ENCODE measurements at places on chromosomes 3 and 15. TPM values are rescaled to one million over a fixed set of nuclear protein-coding genes. Genes with fewer than 3 reads are reported as not detected.

The ITIH4 gene
- total RNA-seq, result 2.2 TPM

The LRRC34 gene
- 3.4 TPM for total RNA-seq

The CPN2 gene
- not detected for total RNA-seq

The MUC20 gene
- total RNA-seq, result 0.65 TPM

The CFAP91 gene
- total RNA-seq, result 0.73 TPM

The GOLGA6A gene
- total RNA-seq, result not detected

The SCAPER gene
- 6.7 TPM for total RNA-seq

Data from hair follicle dermal papilla cell (primary cell).